ENCODE measurements at places on chromosomes 4 and X. TPM values are rescaled to one million over a fixed set of nuclear protein-coding genes. Genes with fewer than 3 reads are reported as not detected.

DNA sequence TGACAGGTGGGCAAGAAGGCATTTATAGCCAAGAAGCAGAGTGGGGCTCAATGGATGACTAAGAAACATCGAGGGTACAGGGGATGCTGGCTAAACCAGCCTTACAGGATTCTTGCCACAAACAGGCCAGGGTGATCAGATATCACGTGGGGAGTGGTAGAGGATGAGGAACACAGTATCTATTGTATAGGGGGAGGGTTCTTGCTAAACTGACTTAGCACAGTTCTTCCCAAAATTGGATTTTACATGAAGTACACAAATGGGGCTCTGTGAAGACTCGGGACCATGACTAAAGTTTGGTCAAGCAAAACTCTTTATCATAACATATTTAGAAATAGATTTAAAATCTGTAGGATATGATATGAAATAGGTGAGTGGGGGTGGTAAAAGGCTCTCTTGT, 144.0 kb upstream of the ATOH1 start:
- no peaks in the 10 kb centered on the region for H3K4me1 ChIP-seq
- no peak for DNase-seq
- H3K36me3 ChIP-seq, result no peaks in the 10 kb centered on the region
- H3K27me3 ChIP-seq, result no peaks in the 10 kb centered on the region
- no peak overlapping the region for H3K27ac ChIP-seq

DNA sequence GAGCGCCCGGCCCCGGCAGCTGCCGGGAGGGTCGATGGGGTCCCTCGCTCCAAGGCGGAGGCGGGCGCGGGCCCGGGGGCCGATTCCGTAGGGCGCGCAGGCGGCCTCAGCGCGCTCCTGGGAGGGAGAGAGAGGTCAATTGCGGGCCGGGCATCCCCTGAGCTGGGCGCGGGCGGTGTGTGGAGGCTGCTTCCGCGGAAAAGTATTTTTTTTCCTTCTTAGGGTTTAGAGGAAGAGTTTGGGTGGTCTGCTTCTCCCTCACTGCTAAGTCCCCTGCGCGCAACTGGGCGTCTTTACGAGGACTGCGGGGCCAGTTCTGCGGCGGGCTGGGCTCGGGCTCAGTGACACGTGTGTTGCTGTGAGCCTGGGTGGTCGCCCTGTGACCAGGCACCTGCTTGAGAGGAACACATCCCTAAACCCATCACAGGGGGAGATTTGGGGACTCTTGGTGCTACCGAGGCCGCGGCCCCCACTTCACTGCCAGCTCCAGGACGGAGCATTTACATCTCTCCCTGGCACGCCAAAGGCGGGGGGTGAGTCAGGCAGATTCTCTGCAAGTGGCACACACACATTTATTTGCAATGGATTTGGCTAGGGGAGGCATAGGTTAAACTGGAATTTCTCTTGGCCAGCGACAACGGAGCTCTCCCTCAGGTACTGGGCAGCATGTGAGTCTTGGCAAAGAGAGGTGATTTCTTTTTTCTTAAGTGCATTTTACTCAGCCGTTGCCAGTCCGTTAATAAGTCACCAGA, 151.2 kb upstream of the SLC4A4 start:
- H3K4me1 ChIP-seq, result no peaks in the 10 kb centered on the region
- no peak overlapping the region for H3K27ac ChIP-seq
- DNase-seq, result no peak

- H3K4me1 ChIP-seq, result no peaks in the 10 kb centered on the region
- no peaks in the 10 kb centered on the region for H3K36me3 ChIP-seq
- peak; percentile 38 for DNase-seq
- no peak overlapping the region for H3K4me3 ChIP-seq
Observed at GRCh38 chr4:121594796-121595526, 101.8 kb downstream of the ANXA5 start.

GRCh38 chr4:185554365-185555126, 19.2 kb upstream of the PDLIM3 start:
- H3K27ac ChIP-seq, result peak overlapping the region; percentile 68
- H3K36me3 ChIP-seq, result no peaks in the 10 kb centered on the region
- DNase-seq, result no peak

DNA sequence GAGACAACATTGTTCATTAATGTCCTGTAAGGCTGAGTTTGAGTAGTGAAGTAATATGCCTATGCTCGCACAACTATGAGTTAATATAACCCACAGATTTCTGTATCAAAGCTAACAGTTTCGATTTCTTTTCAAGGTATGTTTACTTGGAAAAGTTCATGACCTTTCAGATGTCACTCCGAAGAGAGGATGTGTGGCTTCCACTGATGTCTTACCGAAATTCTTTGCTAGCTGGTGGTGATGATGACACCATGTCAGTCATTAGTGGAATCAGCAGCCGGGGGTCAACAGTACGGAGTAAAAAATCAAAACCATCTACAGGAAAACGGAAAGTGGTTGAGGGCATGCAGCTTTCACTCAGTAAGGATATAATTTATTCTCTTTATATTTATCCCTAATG, 124.9 kb downstream of the STAG2 start:
- H3K27ac ChIP-seq, result no peak overlapping the region
- H3K27me3 ChIP-seq, result no peaks in the 10 kb centered on the region
- no peak overlapping the region for H3K4me3 ChIP-seq
- DNase-seq, result no peak
- no peaks in the 10 kb centered on the region for H3K4me1 ChIP-seq
- no peaks in the 10 kb centered on the region for H3K36me3 ChIP-seq

DNA sequence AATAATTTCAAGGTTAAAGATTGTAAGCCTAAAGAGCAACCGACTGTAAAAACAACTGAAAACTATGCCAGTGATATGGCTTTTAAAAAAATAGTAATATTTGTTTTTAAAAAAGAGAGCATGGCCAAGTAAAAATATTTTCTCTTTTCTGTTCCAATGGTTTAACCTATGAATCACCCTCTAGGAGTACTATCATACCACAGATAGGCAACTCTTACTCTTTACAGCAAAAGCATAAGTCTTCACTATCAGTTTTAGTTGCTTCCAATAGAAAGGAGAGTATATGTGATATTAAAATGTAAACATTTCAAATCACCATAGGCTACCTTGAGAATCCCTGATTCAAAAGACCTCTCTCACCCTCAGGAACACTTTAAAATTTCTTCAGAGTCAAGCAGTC, 102.6 kb downstream of the AMELX start:
- no peaks in the 10 kb centered on the region for H3K27me3 ChIP-seq
- no peaks in the 10 kb centered on the region for H3K4me1 ChIP-seq
- H3K27ac ChIP-seq, result no peak overlapping the region
- H3K4me3 ChIP-seq, result no peak overlapping the region
- no peaks in the 10 kb centered on the region for H3K36me3 ChIP-seq

- H3K4me1 ChIP-seq, result no peaks in the 10 kb centered on the region
- no peaks in the 10 kb centered on the region for H3K27me3 ChIP-seq
- DNase-seq, result no peak
- H3K36me3 ChIP-seq, result no peaks in the 10 kb centered on the region
- no peak overlapping the region for H3K4me3 ChIP-seq
Observed at GRCh38 chr4:123922847-123923246, 526.3 kb downstream of the SPRY1 start.

DNA sequence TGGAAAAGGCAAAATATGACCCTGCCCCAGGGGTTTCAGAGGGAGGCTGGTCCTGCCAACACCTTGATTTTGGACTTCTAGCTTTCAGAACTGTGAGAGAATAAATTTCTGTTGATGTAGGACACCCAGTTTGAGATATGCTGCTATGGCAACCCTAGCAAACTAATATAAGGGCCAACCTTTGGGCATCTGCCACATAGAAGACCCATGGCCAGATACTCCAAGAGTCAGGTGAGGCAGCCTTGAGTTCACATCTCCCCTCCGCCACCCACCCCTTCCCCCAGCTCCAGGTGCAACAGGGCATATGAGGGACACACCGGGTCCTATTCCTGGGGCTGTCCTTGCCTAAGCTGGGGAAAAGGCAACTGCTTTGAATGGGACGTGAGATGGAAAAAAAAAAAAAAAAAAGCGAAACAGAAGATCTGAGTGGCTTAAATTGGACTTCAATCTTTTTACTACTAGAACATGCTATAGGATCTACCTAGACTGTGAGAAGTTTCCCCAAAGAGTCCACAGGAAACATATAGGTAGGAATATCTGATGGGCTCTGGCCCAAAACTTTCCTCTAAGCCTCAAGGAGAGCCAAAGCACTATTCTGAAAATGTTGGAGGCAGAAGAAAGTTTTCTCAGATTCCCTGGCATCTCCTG, 56.5 kb upstream of the PROM1 start:
- H3K36me3 ChIP-seq, result no peaks in the 10 kb centered on the region
- H3K4me3 ChIP-seq, result no peak overlapping the region
- DNase-seq, result no peak
- no peaks in the 10 kb centered on the region for H3K27me3 ChIP-seq
- no peaks in the 10 kb centered on the region for H3K4me1 ChIP-seq

DNA sequence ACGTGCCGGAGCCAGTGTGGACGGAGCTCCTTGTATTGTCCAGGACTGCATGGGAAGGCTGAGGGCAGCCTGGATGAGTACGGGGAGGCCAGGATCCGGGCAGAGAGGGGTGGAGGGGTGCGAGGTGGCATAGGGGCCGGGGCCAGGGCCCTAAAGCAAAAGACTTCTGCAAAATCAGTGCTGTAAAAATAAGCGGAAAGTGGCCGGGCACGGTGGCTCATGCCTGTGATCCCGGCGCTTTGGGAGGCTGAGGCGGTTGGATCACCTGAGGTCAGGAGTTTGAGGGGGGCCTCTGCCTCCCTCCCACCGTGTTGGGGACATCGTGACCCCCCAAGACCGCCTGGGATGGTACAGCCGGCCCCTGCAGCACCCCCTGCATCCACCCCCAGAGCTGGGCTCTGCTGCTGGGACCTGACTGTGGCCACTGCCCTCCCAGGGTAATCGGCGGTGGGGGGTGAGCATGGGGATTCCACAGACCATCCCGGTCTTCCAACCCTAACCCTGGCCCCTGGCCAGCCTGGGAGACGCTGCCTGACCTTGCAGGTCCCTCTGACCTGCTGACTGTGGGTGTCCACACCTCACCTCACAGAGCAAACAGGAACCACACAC, 23.4 kb upstream of the PLCXD1 start:
- H3K27ac ChIP-seq, result no peak overlapping the region
- no peaks in the 10 kb centered on the region for H3K27me3 ChIP-seq
- no peak overlapping the region for H3K4me3 ChIP-seq
- H3K4me1 ChIP-seq, result no peaks in the 10 kb centered on the region

DNA sequence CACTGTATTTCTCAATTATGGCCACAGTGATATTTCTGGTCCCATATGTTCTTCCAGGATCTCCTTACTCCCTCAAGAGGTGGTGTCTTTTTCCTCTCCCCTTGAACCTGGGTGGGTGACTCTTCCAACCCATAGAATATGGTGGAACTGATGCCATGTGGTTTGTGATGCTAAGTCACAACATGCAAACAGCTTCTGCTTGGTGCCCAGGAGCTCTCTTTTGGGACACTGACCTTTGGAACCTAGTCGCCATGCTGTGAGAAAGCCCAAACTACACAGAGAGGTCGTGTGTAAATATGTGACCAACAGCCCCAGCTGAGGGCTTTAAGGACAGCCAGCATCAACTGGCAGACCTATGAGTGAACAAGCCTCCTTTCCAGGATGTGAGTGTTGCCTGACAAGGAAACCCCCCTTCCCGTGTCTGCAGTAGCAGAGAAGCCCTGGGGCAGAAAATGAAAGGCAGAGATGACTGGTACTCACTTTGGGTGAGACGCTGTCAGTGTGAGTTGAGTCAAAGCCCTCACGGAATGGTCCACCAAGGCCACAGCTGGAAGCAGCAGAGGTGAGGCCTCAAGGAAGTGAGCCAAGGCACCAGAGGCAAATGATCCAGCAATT, 223.4 kb downstream of the BCOR start:
- H3K4me1 ChIP-seq, result no peaks in the 10 kb centered on the region
- no peak overlapping the region for H3K4me3 ChIP-seq
- H3K36me3 ChIP-seq, result no peaks in the 10 kb centered on the region

- no peaks in the 10 kb centered on the region for H3K4me1 ChIP-seq
- DNase-seq, result no peak
- no peak overlapping the region for H3K4me3 ChIP-seq
- H3K27ac ChIP-seq, result no peak overlapping the region
Observed at GRCh38 chr4:184643731-184644130, 5.5 kb downstream of the CASP3 start.

GRCh38 chrX:71111921-71112431, 599 bp upstream of the IL2RG start:
- no peaks in the 10 kb centered on the region for H3K27me3 ChIP-seq
- no peak overlapping the region for H3K27ac ChIP-seq
- no peak overlapping the region for H3K4me3 ChIP-seq
- no peaks in the 10 kb centered on the region for H3K4me1 ChIP-seq
- no peaks in the 10 kb centered on the region for H3K36me3 ChIP-seq

The SLC10A6 gene
- 6.5 TPM for total RNA-seq

The CXXC4 gene
- 3.8 TPM for total RNA-seq

The PRPS2 gene
- total RNA-seq, result 67.9 TPM

The ZNF630 gene
- 3.8 TPM for total RNA-seq

Data from uterus (tissue), 4 donors.